HFFc6 (cell line): ENCODE measurements at places on chromosomes 5 and 9. TPM values are rescaled to one million over a fixed set of nuclear protein-coding genes. Genes with fewer than 3 reads are reported as not detected.

- peaks cover 13% of the 10 kb centered on the region for H3K4me1 ChIP-seq
- no peak overlapping the region for H3K4me3 ChIP-seq
- H3K27me3 ChIP-seq, result no peaks in the 10 kb centered on the region
- H3K36me3 ChIP-seq, result no peaks in the 10 kb centered on the region
- H3K27ac ChIP-seq, result no peak overlapping the region
Measured at GRCh38 chr5:159059722-159060121, 40.0 kb downstream of the EBF1 start.

DNA sequence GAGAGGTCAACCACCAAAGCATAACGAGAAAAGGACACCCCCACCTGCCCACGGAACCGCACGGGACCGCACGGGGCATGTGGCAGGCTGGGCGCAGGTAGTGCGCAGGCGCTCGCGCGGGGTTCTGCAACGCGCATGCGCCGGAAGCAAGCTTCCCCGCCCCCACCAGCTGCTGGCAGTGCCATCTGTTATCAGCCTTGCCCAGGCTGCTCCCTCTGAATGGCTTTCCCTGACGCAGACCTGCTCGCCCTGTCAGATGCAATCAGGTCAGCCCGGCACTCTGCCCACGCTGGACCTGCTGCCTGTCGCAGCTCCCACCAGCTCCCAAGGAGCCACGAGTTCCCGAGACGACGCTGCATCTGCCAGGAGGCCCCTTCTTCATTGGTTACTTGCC, 22.8 kb downstream of the PTCH1 start:
- no peaks in the 10 kb centered on the region for H3K36me3 ChIP-seq
- H3K4me3 ChIP-seq, result no peak overlapping the region
- DNase-seq, result no peak
- peaks cover 15% of the 10 kb centered on the region for H3K4me1 ChIP-seq
- peaks cover 3% of the 10 kb centered on the region for H3K27me3 ChIP-seq
- no peak overlapping the region for H3K27ac ChIP-seq

GRCh38 chr5:93422652-93423280, 158.3 kb downstream of the NR2F1-AS1 start:
- peaks cover 14% of the 10 kb centered on the region for H3K4me1 ChIP-seq
- no peaks in the 10 kb centered on the region for H3K36me3 ChIP-seq
- H3K4me3 ChIP-seq, result no peak overlapping the region
- H3K27me3 ChIP-seq, result no peaks in the 10 kb centered on the region; the same call in 1 of the 2 replicates
- DNase-seq, result no peak

- H3K27me3 ChIP-seq, result peaks cover 1% of the 10 kb centered on the region; the same call in 1 of the 2 replicates
- no peak overlapping the region for H3K4me3 ChIP-seq
- no peak for DNase-seq
- H3K27ac ChIP-seq, result no peak overlapping the region
Measured at GRCh38 chr5:61447780-61448495, 115.9 kb downstream of the ZSWIM6 start.

DNA sequence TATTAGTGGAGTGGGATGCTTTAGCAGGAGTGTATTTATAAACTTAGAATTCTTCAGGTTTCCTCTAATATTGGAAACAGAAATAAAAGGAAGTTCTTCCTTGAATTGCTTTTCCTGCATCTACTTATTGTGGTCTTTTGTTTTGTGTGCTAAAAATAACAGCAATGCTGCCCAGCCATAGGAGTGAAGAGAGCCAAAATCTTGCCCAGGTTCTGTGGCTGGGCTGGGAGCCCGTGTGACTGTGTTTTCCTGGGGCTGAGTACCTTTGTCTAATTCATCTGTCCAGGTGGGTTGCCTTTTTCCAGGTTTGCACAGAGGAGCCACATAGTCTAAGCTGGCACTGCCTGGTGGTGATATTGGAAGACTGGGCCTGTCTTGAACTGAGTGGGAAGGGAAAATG, 179.7 kb upstream of the ADAMTSL1 start:
- no peaks in the 10 kb centered on the region for H3K36me3 ChIP-seq
- DNase-seq, result no peak
- no peak overlapping the region for H3K27ac ChIP-seq
- peaks cover 2% of the 10 kb centered on the region for H3K27me3 ChIP-seq
- H3K4me3 ChIP-seq, result no peak overlapping the region

The CACFD1 gene
- total RNA-seq, result 6.6 and 7.8 TPM in 2 replicates

GRCh38 chr9:34493972-34494535, 28.7 kb downstream of the ENHO start:
- no peak overlapping the region for H3K4me3 ChIP-seq
- no peaks in the 10 kb centered on the region for H3K4me1 ChIP-seq
- peak; percentile 12 for DNase-seq
- H3K27me3 ChIP-seq, result peaks cover 15% of the 10 kb centered on the region; the same call in 1 of the 2 replicates

DNA sequence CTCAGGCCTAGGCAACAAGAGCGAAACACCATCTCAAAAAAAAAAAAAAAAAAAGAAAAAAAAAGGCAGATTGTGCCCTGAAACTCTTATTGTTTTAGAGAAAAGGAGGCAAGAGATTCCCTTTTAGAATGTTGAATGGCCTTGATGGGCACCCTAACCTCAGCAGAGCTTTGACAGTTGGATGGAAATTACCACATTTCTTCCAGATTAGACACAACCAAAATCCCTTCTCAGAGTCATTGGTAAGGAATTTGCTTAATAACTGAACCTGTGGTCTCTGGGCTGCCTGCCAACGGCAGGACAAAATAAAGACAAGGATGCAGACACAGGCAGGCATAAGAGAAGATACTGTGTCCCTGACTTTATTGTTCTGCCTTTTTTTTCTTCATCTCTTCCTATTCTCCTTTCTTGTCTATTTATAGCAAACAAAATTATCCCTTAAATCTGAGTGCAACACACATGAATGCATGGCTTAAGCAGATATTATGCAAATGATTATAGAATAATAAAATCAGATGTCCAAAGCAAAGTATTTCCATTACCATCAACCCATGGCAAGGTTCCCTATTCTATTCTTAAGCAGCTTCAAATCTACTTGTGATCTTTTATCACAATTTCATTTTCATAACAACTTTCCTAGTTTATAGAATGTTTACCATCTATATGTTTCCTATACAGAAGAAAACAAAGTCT, 37.3 kb upstream of the TRIO start:
- H3K27ac ChIP-seq, result peak overlapping the region; percentile 83
- H3K27me3 ChIP-seq, result peaks cover 2% of the 10 kb centered on the region; the same call in 1 of the 2 replicates
- peaks cover 16% of the 10 kb centered on the region for H3K36me3 ChIP-seq
- peaks cover 83% of the 10 kb centered on the region for H3K4me1 ChIP-seq
- H3K4me3 ChIP-seq, result peak overlapping the region; percentile 52; the same call in 1 of the 2 replicates
- DNase-seq, result peak; percentile 86

- no peak overlapping the region for H3K27ac ChIP-seq
- no peaks in the 10 kb centered on the region for H3K4me1 ChIP-seq
- H3K36me3 ChIP-seq, result no peaks in the 10 kb centered on the region
- H3K4me3 ChIP-seq, result no peak overlapping the region
- no peak for DNase-seq
Measured at GRCh38 chr9:133978899-133979272, 13.2 kb downstream of the VAV2 start.

The PCDHGC4 gene
- 0.57 to 0.74 TPM (median 0.63 TPM) in 3 replicates for total RNA-seq

- H3K4me1 ChIP-seq, result peaks cover 43% of the 10 kb centered on the region
- peak overlapping the region; percentile 82 for H3K27ac ChIP-seq
- H3K36me3 ChIP-seq, result peaks cover 37% of the 10 kb centered on the region
- H3K4me3 ChIP-seq, result peak overlapping the region; percentile 92
Measured at GRCh38 chr5:163437011-163437308, 435 bp upstream of the CCNG1 start.

GRCh38 chr5:146461319-146461718, 14.2 kb downstream of the TCERG1 start:
- DNase-seq, result peak; percentile 42
- H3K36me3 ChIP-seq, result peaks cover 23% of the 10 kb centered on the region
- no peaks in the 10 kb centered on the region; the same call in 1 of the 2 replicates for H3K27me3 ChIP-seq
- peak overlapping the region; percentile 79 for H3K27ac ChIP-seq

The ARHGEF37 gene
- 0.81 to 1.1 TPM (median 1.00 TPM) in 3 replicates for total RNA-seq

- DNase-seq, result no peak
- H3K4me3 ChIP-seq, result no peak overlapping the region
- no peaks in the 10 kb centered on the region for H3K4me1 ChIP-seq
- H3K27ac ChIP-seq, result no peak overlapping the region
- H3K27me3 ChIP-seq, result no peaks in the 10 kb centered on the region
Measured at GRCh38 chr9:74120470-74120869, 376.7 kb upstream of the RORB start.

GRCh38 chr5:93777620-93778019, 36.2 kb upstream of the POU5F2 start:
- H3K4me3 ChIP-seq, result no peak overlapping the region
- no peak overlapping the region for H3K27ac ChIP-seq
- peaks cover 13% of the 10 kb centered on the region for H3K4me1 ChIP-seq
- no peak for DNase-seq
- peaks cover 14% of the 10 kb centered on the region for H3K36me3 ChIP-seq

The GOLM1 gene
- total RNA-seq, result 24.6 to 37.8 TPM (median 34.2 TPM) in 3 replicates

- H3K4me3 ChIP-seq, result no peak overlapping the region
- peaks cover 22% of the 10 kb centered on the region for H3K4me1 ChIP-seq
- H3K27ac ChIP-seq, result no peak overlapping the region
- no peak for DNase-seq
- H3K27me3 ChIP-seq, result no peaks in the 10 kb centered on the region; the same call in 1 of the 2 replicates
Measured at GRCh38 chr9:133057006-133057405, 4.8 kb upstream of the CEL start.

DNA sequence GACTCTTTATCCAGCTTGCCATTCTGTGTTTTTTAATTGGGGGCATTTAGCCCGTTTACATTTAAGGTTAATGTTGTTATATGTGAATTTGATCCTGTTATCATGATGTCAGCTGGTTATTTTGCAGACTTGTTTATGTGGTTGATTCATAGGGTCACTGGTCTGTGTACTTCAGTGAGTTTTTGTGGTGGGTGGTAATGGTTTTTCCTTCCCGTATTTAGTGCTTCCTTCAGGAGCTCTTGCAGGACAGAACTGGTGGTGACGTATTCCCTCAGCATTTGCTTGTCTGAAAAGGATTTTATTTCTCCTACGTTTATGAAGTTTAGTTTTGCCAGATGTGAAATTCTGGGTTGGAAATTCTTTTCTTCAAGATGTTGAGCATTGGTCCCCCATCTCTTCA, 381.1 kb downstream of the MAN2A1 start:
- H3K36me3 ChIP-seq, result no peaks in the 10 kb centered on the region
- H3K27me3 ChIP-seq, result no peaks in the 10 kb centered on the region
- no peak for DNase-seq
- no peak overlapping the region for H3K27ac ChIP-seq
- H3K4me3 ChIP-seq, result no peak overlapping the region
- no peaks in the 10 kb centered on the region for H3K4me1 ChIP-seq

The PCSK1 gene
- not detected in 3 replicates for total RNA-seq

DNA sequence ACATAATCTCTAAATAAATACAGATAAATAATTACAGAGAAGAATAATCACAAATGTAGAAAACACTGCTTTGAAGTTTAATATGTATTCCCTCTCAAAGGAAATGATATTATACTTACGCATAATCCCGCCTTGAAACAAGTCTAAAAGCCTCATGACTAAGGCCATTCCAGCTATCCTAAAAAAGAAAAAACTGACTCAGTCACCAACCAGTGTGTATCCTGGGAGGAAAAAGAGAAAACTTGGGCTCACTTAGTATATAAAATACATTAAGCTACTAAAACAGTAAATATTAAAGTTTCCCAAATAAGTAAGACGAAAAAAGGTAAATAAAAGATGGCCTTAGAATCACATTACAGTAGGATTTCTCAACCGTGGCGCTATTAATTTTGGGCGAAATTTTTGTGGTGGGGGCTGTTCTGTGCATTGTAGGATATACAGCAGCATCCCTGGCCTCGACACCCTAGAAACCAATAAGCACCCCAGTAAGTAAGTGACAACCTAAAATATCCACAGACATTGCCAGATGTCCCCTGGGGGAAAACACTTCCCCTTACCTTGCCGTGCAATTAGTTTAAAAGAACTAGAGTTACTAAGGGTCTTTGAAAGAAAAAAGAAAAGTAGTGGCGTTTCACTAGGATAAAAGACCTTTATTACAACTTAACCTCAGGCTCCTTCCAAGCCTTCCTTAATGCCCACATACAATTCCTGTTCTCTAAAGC, 1.1 kb downstream of the HSPA9 start:
- peaks cover 9% of the 10 kb centered on the region for H3K27me3 ChIP-seq
- H3K4me1 ChIP-seq, result peaks cover 33% of the 10 kb centered on the region
- DNase-seq, result peak; percentile 20
- H3K36me3 ChIP-seq, result peaks cover 34% of the 10 kb centered on the region
- peak overlapping the region; percentile 97 for H3K4me3 ChIP-seq

GRCh38 chr9:1676771-1677170, 338.4 kb upstream of the SMARCA2 start:
- H3K27ac ChIP-seq, result no peak overlapping the region
- no peak for DNase-seq
- H3K27me3 ChIP-seq, result no peaks in the 10 kb centered on the region
- H3K4me1 ChIP-seq, result no peaks in the 10 kb centered on the region
- no peak overlapping the region for H3K4me3 ChIP-seq
- H3K36me3 ChIP-seq, result no peaks in the 10 kb centered on the region; the same call in 1 of the 2 replicates

- no peaks in the 10 kb centered on the region for H3K4me1 ChIP-seq
- no peak overlapping the region for H3K4me3 ChIP-seq
- H3K36me3 ChIP-seq, result no peaks in the 10 kb centered on the region
- no peaks in the 10 kb centered on the region; the same call in 1 of the 2 replicates for H3K27me3 ChIP-seq
Measured at GRCh38 chr9:27589462-27589861, 16.2 kb upstream of the C9orf72 start.
